ENCODE measurements at places on chromosomes 3 and 15. TPM values are rescaled to one million over a fixed set of nuclear protein-coding genes. Genes with fewer than 3 reads are reported as not detected.

Gene CEP63
- 14.1 TPM for total RNA-seq

Gene LRTM1
- not detected for total RNA-seq

Gene ADPGK
- total RNA-seq: 67.1 TPM

Gene SOX2
- 0.50 TPM for total RNA-seq

Gene SHF
- total RNA-seq: 0.66 TPM

Gene ZNF80
- 0.04 TPM for total RNA-seq

Measured in A549 treated with dexamethasone at 1 μM for 4 hours (cell line).